LHCN-M2 (cell line): ENCODE measurements at places on chromosomes 5 and 9. TPM values are rescaled to one million over a fixed set of nuclear protein-coding genes. Genes with fewer than 3 reads are reported as not detected.

GRCh38 chr5:179623906-179624741 is 653 bp upstream of the HNRNPH1 start:
- peak; percentile 92 for DNase-seq

The SPTLC1 gene
- total RNA-seq, result 94.8 and 96.6 TPM in 2 replicates

GRCh38 chr9:104921067-104921741 is 6.8 kb downstream of the ABCA1 start:
- DNase-seq, result no peak

The EIF4E1B gene
- not detected in 2 replicates for total RNA-seq
